ENCODE measurements at places on chromosomes 5 and 9. TPM values are rescaled to one million over a fixed set of nuclear protein-coding genes. Genes with fewer than 3 reads are reported as not detected.
A peak's percentile ranks its signal among the peaks of the same experiment; 100 is the strongest.

GRCh38 chr5:98453296-98453695 is 320.2 kb upstream of the RGMB start:
- H3K4me1 ChIP-seq = no peaks in the 10 kb centered on the region
- H3K27ac ChIP-seq = no peak overlapping the region
- H3K36me3 ChIP-seq = no peaks in the 10 kb centered on the region

DNA sequence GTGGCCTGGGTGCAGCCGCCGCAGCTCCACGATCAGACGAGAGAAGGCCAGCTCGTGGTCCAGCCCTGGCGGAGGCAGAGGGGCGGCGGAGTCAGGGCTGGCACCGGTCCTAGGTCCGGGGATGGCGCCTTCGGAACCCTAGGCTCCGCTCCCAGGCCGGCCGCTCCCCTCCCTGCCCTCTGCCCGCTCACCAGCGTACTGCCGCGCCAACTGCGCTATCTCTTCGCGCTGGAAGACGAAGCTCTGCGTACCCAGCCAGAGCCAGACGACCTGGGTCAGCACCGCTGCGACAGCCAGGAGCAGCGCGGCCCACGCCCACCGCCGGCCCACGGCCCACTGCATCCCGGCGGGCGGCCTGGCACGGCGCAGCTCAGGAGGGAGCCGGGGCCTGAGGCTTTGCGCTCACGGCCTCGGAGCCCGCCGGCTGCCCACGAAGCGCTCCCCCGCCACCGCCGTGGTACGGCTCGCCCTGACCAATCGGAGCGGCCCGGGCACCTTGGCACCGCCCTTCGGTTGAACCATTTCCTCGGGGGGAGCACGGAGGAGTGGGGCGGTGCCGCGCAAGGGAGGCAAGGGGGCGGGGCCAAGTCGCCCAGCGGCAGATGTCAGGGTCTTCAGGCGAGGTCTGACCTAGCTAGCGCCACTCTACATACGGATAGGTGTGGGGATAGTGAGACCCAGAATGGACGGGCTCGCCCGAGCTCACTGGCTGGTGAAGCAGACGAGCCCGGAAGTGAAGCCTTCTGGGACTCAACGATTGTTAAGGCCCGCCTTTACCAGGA is at the start of gene SIGMAR1:
Gene SIGMAR1 (minus strand): TSS at position 432 of the 782 bp plus-strand sequence. CDS start 90 bp downstream, at position 342.
- DNase-seq = peak; percentile 85
- H3K27ac ChIP-seq = peak within 1 kb of the TSS; percentile 95

- no peak for DNase-seq
- no peaks in the 10 kb centered on the region for H3K27me3 ChIP-seq
- H3K27ac ChIP-seq = no peak overlapping the region
Measured at GRCh38 chr5:143506836-143507552, 103.5 kb upstream of the NR3C1 start.

DNA sequence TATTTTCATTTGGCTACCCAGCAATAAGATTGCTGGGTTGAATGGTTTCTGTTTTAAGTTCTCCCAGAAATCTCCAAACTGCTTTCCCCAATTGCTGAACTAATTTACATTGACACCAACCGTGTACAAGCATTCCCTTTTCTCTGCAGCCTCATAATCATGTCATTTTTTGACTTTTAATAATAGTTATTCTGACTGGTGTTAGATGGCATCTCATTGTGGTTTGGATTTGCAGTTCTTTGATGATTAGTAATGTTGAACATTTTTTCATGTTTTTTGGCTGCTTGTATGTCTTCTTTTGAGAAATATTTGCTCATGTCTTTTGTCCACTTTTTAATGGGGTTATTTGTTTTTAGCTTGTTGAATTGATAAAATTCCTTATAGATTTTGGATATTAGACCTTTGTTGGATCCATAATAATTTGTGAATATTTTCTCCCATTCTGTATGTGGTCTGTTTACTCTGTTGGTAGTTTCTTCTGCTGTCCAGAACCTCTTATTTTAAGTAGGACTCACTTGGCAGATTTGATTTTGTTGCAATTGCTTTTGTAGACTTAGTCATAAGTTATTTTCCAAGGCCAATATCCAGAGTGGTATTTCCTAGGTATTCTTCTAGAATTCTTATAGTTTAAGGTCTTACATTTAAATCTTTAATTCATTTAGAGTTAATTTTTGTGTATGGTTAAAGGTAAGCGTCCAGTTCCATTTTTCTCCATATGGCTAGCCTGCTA is 793.7 kb downstream of the BRINP1 start:
- H3K4me3 ChIP-seq = no peak overlapping the region
- no peak overlapping the region for H3K27ac ChIP-seq
- DNase-seq = no peak
- no peaks in the 10 kb centered on the region for H3K27me3 ChIP-seq
- H3K4me1 ChIP-seq = no peaks in the 10 kb centered on the region

The ACOT12 gene
- not detected for total RNA-seq

The KIF20A gene
- not detected for total RNA-seq

Measured in naive thymus-derived CD8-positive, alpha-beta T cell (primary cell).